ENCODE measurements at places on chromosomes 4 and X. TPM values are rescaled to one million over a fixed set of nuclear protein-coding genes. Genes with fewer than 3 reads are reported as not detected.
A peak's percentile ranks its signal among the peaks of the same experiment; 100 is the strongest.

DNA sequence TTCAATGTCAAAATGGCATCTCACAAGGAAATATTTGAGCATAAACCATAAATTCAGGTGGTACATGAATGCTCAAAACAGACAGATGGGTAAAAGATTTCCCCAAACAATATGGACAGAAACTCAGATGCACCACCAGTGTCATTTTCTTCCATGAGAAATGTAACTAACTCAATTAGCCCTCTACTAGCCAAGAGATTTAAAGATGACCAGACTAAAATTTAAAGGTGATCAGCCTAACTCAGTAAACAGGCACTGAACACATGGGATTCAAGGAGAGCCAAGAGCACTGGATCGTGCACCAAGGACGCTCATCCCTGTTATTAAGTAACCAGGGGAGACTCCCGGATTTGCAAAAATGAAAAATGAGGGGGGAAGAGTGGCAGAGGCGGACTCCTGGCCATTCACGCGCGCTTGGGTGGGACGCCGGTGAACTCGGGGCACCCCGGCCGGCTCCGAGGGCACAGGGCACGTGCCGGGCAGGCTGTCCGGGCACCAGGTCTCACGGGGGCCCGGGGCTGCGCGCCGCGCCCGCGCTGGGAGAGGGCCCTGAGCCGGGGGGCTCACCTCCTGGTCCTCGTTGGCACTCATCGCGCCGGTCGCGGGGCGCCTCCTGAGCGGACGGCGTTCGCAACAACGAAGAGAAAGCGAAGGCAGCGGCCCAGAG is 490 bp downstream of the RWDD4 start:
- no peaks in the 10 kb centered on the region for H3K27me3 ChIP-seq
- peaks cover 3% of the 10 kb centered on the region for H3K36me3 ChIP-seq
- peak overlapping the region; percentile 98 for H3K4me3 ChIP-seq
- H3K4me1 ChIP-seq: peaks cover 30% of the 10 kb centered on the region
- peak; percentile 62 for DNase-seq

- DNase-seq: no peak
- H3K4me1 ChIP-seq: peaks cover 34% of the 10 kb centered on the region
- peaks cover 26% of the 10 kb centered on the region for H3K36me3 ChIP-seq
- no peaks in the 10 kb centered on the region for H3K27me3 ChIP-seq
- H3K27ac ChIP-seq: peak overlapping the region; percentile 99
- H3K4me3 ChIP-seq: peak overlapping the region; percentile 96
Measured at GRCh38 chr4:177308847-177309521, 690 bp upstream of the NEIL3 start.

GRCh38 chr4:182144626-182145333 is 98.4 kb upstream of the TENM3 start:
- peak; percentile 32 for DNase-seq
- H3K4me1 ChIP-seq: peaks cover 10% of the 10 kb centered on the region
- H3K36me3 ChIP-seq: peaks cover 2% of the 10 kb centered on the region
- H3K4me3 ChIP-seq: peak overlapping the region; percentile 39
- no peak overlapping the region for H3K27ac ChIP-seq
- peaks cover 65% of the 10 kb centered on the region for H3K27me3 ChIP-seq

- H3K4me3 ChIP-seq: no peak overlapping the region
- peaks cover 20% of the 10 kb centered on the region for H3K27me3 ChIP-seq
- no peak for DNase-seq
- H3K36me3 ChIP-seq: no peaks in the 10 kb centered on the region
Measured at GRCh38 chrX:72258174-72258573, 18.9 kb downstream of the RPS4X start.

DNA sequence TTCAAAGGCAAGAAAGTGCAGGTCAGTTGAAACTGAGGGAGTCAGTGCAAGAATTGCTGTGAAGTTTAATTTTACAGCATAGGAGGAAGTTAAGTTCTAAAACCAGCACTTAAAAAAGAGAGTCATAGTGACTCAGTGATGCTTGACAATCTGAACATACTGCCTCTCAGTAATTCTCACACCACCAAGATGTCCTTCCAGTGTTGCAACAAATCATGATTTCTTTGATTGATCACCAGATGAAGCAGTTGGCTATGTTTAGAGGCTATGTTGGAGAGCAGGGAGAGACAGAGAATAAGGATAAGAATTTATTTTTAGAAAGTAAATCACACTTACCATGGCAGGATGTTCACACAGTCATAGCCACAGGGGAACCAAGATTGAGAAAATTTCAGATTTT is 13.2 kb downstream of the TRIM2 start:
- H3K4me3 ChIP-seq: no peak overlapping the region
- no peak overlapping the region for H3K27ac ChIP-seq
- H3K4me1 ChIP-seq: peaks cover 8% of the 10 kb centered on the region
- peaks cover 2% of the 10 kb centered on the region for H3K36me3 ChIP-seq

GRCh38 chr4:79687006-79687405 is 279.0 kb upstream of the GK2 start:
- peaks cover 4% of the 10 kb centered on the region for H3K27me3 ChIP-seq
- H3K27ac ChIP-seq: no peak overlapping the region
- DNase-seq: no peak
- no peaks in the 10 kb centered on the region for H3K4me1 ChIP-seq

DNA sequence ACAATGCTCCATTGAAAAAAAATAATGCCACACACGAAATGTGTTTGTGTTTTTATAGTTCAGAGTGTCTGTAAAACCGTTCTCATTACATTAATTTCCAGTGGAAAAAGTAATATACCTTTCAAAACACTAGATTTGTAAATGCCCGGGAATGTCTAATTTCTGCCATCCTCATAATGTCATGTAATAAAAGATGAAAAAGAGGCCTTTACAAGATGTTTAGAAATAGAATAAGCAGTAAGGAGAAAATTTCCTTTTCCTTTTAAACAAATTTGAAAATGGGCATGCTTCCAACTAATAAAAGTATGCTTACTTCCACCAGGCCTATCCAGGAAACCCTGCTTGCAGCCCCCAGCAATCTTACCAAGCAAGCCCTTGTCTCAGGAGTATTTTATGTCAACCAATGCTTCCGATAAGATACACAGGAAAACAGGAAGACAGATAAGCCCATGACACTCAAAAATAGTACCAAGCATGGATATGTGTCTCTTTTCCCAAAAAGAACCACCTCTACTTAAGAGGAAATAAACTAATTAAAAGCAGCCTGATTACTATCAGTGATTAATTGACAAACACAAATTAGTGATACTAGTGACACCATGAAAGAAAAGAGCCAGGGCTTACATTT is 894.7 kb upstream of the INTU start:
- H3K36me3 ChIP-seq: no peaks in the 10 kb centered on the region
- no peaks in the 10 kb centered on the region for H3K4me1 ChIP-seq
- no peaks in the 10 kb centered on the region for H3K27me3 ChIP-seq
- H3K4me3 ChIP-seq: no peak overlapping the region
- no peak for DNase-seq
- no peak overlapping the region for H3K27ac ChIP-seq

DNA sequence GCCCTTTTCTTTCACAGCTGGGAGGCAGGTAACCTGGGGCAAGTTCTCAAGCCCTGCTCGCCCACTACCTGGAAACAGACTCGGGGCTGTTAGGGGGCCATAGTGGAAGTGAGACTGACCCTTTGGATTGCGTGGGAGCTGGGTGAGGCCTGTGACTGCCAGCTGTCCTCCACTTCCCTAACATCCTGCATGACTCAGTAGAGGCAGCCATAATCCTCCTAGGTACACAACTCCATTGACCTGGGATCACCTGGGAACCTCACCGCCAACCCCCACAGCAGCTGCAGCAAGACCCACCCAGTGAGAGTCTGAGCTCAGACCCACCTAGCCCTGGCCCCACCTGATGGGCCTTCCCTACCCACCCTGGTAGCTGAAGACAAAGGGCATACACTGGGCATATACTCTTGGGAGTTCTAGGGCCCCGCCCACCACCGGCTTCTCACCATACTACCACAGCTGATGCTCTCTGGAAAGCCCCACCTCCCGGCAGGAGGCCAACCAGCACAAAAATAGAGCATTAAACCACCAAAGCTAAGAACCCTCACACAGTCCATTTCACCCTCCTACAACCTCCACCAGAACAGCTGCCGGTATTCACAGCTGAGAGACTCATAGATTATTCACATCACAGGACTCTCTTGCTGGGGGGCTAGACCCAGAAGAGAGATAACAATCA is 61.1 kb upstream of the DCTD start:
- no peak overlapping the region for H3K27ac ChIP-seq
- DNase-seq: no peak
- no peak overlapping the region for H3K4me3 ChIP-seq
- H3K27me3 ChIP-seq: peaks cover 13% of the 10 kb centered on the region

GRCh38 chr4:24321616-24322015 is 262.7 kb downstream of the DHX15 start:
- H3K27me3 ChIP-seq: peaks cover 5% of the 10 kb centered on the region
- no peak for DNase-seq
- no peak overlapping the region for H3K4me3 ChIP-seq
- no peak overlapping the region for H3K27ac ChIP-seq
- H3K36me3 ChIP-seq: no peaks in the 10 kb centered on the region

DNA sequence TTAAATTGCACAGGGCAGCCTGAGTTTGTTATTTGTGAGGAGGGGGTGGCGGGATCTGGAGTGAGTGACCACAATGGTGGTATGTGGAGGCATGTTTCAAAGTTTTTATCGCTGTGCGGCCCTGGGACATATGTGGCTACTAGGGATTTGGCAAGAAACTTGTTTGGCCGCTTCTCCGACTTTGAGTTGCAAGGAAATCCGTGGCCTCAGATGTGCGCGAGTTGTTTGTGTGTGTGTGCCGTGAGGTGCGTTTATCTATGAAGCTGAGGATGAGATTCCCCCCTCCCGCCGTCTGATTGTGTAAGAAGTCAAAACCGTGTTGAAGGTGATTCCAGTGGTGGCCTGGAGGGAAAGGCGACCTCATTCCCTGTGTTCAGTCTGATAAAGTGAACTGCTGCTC is 1.4 kb downstream of the JADE3 start:
- no peaks in the 10 kb centered on the region for H3K36me3 ChIP-seq
- H3K4me1 ChIP-seq: peaks cover 6% of the 10 kb centered on the region
- H3K27me3 ChIP-seq: peaks cover 52% of the 10 kb centered on the region
- no peak overlapping the region for H3K27ac ChIP-seq

DNA sequence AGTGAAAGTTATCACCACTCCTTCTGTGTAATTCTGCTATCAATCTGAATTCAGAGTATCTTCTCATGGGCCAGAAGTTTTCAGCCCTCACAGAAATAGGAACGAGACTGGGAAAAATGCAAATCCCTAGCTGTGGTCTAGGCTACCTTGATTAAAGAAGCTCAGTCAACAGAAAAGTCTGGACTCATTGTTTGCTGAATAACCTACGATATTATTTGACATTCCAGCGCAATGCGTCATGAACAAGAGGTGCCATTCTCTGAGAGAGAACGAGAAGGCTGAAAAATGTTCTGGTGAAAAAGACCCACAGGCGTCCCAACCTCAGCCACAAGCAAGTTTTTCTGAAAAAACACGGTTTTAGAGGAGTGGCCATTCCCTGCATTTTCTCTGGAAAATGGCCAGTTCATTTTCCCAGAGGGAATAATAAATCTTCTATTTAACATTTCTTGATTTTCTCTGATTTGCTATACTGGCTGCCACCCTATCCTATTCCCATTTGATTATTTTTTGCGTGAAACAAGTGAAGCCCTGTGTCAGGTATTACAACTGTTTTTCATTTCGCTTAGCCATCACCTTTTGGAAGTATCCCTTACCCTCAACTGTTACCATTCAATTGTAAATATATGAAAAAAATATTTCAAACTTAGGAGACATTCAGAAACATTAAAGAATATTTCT is 1117.6 kb upstream of the PRKX start:
- H3K36me3 ChIP-seq: no peaks in the 10 kb centered on the region
- H3K27ac ChIP-seq: no peak overlapping the region
- no peak for DNase-seq
- H3K4me1 ChIP-seq: no peaks in the 10 kb centered on the region

DNA sequence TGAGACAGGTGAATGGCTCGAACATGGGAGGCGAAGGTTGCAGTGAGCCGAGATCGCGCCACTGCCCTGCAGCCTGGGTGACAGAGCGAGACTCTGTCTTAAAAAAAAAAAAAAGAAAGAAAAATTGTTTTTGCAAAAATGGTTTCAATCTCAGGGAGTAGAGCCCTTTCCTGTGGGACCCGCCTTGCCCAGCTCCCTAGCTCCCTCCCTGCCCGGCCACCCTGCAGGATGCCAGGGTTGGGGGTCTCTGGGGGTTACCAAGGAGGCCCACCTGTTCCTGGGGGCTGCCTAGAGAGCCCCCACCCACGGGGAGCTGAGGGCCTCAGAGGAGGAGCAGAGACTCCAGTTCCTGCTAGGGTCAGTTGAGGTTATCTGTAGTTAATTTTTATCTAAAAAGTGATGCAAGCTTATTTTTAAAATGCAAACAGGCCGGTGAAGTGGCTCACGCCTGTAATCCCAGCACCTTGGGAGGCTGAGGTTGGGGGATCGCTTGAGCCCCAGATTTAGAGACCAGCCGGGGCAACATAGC is 18.7 kb upstream of the PLCXD1 start:
- H3K27ac ChIP-seq: no peak overlapping the region
- no peak for DNase-seq
- peaks cover 2% of the 10 kb centered on the region for H3K4me1 ChIP-seq
- H3K4me3 ChIP-seq: no peak overlapping the region

DNA sequence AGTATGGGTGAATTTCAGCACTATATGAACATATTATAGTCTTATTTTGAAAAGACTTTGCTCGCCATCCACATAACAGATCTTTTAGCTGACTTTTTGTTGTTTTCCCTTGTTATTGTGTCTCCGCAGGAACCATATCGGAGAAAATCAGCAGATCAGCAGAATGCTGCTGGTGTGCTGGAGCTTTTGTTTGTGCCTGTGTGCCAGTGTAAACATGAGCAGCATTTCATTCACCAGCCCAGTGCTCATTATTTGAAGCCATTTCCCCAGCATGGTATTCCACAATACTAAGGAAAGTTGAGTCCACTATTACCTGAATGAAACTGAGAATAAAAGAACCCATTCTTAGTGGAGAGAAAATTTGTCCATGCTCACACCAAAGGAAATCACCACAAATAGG is 261.8 kb upstream of the ARX start:
- DNase-seq: no peak
- no peaks in the 10 kb centered on the region for H3K4me1 ChIP-seq
- H3K36me3 ChIP-seq: no peaks in the 10 kb centered on the region
- H3K4me3 ChIP-seq: no peak overlapping the region
- H3K27me3 ChIP-seq: no peaks in the 10 kb centered on the region

DNA sequence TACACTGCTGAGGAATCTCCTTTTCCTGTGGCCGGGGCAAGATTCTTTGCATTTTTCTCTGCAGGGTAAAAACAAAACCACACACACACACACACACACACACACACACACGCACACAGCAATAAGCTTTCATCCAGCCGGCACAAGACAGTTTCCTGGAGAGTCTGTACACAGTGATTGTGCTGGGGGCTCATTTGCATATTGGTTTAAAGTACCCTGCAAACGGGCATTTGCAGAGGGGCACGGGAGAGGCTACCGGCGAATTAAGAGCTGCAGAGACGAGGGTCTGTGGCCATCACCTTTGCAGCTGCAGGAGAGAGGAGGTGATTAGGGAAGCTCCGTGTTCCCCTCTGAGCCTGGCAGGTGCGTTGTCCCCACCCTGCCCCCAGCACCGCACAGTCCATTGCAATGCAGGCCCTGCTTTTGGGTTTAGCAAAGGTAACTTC is 219.9 kb downstream of the SHOX start:
- no peak overlapping the region for H3K27ac ChIP-seq
- H3K27me3 ChIP-seq: peaks cover 2% of the 10 kb centered on the region
- peaks cover 2% of the 10 kb centered on the region for H3K4me1 ChIP-seq
- peak overlapping the region; percentile 32 for H3K4me3 ChIP-seq
- no peaks in the 10 kb centered on the region for H3K36me3 ChIP-seq
- no peak for DNase-seq

- H3K27me3 ChIP-seq: no peaks in the 10 kb centered on the region
- H3K4me3 ChIP-seq: no peak overlapping the region
- no peaks in the 10 kb centered on the region for H3K4me1 ChIP-seq
- H3K36me3 ChIP-seq: no peaks in the 10 kb centered on the region
Measured at GRCh38 chr4:41140410-41140809, 73.9 kb downstream of the APBB2 start.

ODAPH gene
- 0.31 TPM for total RNA-seq

DCLK2 gene
- not detected for total RNA-seq

COX7B2 gene
- not detected for total RNA-seq

TRIM60 gene
- total RNA-seq: not detected

Data from activated naive CD8-positive, alpha-beta T cell treated with anti-CD3 and anti-CD28 coated beads, Interleukin-2, amount 10 ng/mL, durations not matched to agents 7 days and 5 days (primary cell).